Astrocyte (in vitro differentiated cells and primary cell): ENCODE measurements at places on chromosomes 16 and 17.
A peak's percentile ranks its signal among the peaks of the same experiment; 100 is the strongest.

- no peak for DNase-seq
Observed at GRCh38 chr17:39745335-39746144, 7.8 kb downstream of the GRB7 start.

DNA sequence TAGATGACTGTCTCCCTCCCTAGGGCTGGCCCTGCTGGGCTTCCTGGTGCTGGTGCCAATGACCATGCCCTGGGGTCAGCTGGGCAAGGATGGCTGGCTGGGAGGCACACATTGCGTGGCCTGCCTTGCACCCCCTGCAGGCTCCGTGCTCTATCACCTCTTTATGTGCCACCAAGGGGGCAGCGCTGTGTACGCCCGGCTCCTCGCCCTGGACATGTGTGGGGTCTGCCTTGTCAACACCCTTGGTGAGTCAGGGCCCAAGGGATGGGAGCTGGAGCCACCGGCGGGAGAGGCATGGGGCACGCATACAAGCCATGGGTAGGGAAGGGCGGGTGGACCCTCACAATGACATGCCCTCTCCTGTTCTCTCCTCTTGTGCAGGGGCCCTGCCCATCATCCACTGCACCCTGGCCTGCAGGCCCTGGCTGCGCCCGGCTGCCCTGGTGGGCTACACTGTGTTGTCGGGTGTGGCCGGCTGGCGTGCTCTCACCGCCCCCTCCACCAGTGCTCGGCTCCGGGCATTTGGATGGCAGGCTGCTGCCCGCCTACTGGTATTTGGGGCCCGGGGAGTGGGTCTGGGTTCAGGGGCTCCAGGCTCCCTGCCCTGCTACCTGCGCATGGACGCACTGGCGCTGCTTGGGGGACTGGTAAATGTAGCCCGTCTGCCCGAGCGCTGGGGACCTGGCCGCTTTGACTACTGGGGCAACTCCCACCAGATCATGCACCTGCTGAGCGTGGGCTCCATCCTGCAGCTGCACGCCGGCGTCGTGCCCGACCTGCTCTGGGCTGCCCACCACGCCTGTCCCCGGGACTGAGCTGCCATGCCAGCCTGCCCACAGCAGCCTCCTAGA, 2.2 kb downstream of the PAQR4 start:
- DNase-seq, result no peak

DNA sequence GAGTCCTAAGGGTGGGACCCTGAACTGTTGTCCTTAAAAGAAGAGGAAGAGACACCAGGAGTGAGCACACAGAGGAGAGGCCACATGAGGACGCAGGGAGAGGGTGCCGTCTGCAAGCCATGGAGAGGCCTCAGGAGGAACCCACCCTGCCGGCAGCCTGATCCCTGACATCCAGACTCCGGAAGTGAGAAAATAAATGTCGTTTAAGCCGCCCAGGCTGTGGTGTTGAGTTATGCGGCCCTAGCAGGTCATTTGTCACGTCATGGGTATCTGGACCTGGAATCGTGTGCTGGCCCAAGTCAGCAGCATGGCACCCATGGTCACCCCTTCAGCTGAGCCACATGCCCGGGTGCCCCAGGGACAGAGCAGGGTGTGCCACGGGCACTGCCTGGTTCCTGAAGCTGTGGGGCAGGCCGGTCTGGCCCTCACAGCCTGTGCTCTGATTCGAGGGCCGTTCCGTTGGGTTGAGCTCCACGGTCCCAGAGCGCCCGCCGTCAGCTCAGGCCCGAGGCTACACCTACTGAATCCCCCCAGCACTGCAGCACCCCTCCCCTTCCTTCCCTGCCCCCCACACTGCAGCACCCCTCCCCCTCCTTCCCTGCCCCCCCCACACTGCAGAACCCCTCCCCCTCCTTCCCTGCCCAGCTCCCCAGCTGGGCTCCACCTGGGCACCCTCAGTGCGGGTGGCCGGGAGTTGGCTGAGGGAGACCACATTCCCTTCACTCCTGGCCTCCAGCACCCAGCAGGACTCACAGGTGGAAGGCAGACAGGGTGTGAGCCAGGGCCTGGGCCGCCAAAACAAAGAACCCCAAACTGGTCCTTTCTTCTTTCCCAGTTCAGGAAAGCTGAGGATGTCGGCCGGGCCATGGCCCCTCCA, 2.7 kb upstream of the CCDC57 start:
- DNase-seq, result no peak

- DNase-seq, result no peak
Observed at GRCh38 chr17:48043176-48043575, 5.0 kb upstream of the NFE2L1 start.

DNA sequence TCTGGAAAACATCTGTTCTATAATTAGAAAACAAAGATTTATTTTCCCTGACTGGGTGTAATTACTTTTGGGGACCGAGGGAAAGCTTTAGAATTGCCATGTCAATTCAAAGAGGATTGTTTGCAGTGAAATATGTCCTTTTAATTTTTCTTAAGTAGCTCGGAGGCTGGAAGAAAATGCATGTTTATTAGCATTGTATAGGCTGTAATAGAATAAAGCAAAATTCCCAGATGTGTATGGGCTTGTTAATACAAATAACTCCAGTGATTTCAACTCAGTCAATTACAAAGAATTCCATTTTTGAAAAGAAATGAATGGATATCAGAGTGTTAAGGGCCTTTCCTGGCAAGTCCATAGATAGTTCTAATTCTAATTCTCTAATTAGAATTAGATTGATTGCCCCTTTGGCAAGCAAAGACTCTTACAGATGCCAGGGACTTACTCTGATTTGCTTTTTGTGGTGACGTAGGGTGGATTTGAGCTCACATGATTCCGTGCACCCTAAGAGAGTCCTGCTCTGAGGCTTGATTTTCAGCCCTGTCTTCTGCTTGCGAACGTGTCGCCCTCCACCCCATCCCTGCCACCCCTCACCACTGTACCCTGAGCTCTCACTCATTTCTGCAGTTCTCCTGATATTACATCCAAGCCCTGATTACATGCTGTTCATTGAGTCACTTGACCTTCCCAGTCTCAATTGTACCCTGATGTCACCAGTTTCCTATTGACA, 70.0 kb upstream of the FAM20A start:
- DNase-seq, result no peak

DNA sequence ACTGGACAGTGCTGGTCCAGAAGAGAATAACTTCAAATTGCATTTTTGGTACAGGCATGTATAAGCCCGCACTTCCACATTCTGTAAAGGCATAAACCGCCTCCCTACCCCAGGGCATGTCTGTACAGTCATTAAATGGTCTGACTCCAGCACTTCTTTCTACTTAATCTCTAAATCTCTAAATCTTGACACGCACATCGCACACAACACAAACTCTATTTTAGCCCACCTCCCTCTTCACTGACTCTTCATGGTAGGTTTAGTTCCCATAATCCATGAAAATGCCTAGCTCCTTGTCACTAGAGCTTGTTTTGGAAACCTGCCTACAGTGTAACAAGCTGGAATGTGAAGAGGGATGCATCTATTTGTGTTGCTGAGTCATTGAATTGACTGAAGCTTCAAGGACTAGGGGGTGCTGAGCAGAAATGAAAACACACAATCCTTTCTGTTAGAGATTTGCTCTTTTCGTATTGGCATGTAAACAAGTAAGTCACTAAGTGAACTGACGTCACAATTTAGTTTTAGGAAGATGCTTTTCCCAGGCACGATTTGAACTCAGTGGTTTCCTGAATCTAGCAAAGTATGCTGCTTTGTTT, 1.6 kb upstream of the DUSP14 start:
- peak; percentile 98 for DNase-seq

- peak; percentile 54 for DNase-seq
Observed at GRCh38 chr17:3730881-3731429, 7.3 kb downstream of the HASPIN start.

DNA sequence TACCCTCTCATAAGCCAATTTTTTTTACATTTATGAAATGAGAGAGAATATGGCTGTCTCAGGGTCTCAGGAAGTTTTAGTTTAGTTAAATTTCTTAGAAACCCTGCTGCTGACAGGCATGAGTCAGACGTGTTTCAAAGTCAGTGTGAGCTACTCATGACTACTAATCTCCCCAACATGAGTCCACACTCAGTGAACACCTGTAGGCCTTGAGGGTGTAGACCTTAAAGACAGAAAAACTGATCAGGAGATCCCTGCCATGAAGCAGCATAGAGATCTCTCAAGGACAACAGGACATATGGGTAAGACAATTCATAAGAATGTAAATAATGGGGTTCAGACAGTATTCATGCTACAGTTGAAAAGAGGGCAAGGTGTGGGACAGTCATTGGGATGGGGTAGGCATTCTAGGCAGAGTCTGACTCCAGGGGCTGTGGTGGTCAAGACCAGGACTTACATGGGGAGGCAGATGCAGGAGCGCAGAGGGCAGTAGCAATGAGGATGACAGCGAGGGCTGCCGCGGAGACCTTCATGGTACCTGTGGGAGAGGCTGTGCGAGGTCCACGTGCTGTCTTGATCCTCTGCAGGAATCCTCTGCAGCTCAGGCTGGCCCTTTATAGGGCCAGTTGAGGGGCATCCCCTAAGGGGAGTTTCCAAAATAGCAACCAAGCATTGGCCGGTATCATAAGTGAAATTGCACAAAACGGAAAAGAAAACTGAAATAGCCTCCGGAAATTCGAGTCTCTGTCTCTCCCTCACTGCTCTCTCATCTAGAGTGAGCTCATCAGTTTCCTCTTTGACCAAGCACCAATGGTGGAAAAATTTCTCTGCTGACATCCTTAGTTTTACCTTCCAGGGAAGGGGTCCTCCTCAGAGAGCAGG, at the start of gene CCL5:
Gene CCL5 (minus strand): TSS at position 588 of the 882 bp plus-strand sequence.
- no peak for DNase-seq

- peak; percentile 54 for DNase-seq
Observed at GRCh38 chr17:31371511-31372097, 19.9 kb upstream of the RAB11FIP4 start.

DNA sequence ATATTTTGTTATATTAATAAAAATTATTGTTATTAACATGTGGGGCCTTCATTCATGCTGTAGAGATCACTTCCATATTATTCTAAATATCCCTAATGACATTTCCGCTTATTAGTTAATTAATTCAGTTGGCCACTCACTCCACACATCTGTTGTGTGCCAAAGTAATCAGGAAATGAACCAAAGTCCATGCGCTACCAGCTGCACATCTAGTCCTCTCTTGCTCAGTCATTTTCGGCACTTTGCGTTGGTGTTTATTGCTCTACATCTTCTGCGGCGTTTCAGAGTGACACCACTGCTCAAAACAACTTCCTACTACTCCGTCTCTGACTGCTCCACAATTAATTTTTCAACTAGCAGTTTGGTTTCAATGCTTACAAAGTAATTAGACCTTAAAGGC, 101.4 kb upstream of the ZFHX3 start:
- DNase-seq, result no peak

- DNase-seq, result no peak
Observed at GRCh38 chr17:73189417-73190099, 3.3 kb upstream of the COG1 start.

- peak; percentile 80 for DNase-seq
Observed at GRCh38 chr17:50051082-50051576, 4.8 kb upstream of the ITGA3 start.

DNA sequence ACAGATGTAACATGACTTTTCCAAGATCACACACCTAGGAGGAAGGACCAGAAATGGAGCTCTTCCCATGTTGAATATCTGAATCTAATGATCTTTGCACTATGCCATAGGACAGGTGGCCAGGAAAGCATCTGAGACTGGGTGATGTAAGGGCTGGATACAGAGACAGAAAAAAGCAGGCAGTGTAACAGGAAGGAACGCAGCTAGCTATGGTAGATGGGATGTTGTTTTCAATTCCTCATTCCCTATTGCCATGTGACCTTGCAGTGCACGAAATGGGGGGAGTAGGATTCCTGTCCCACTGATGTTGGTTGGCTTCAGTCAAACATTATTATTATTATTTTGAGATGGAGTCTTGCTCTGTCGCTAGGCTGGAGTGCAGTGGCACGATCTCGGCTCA, 3.7 kb upstream of the NPIPB15 start:
- no peak for DNase-seq

- no peak for DNase-seq
Observed at GRCh38 chr16:2743007-2743810, 9.2 kb upstream of the SRRM2 start.

GRCh38 chr16:5011637-5012036, 22.1 kb downstream of the NAGPA start:
- no peak for DNase-seq

- no peak for DNase-seq
Observed at GRCh38 chr17:21016826-21017225, 26.0 kb downstream of the USP22 start.

DNA sequence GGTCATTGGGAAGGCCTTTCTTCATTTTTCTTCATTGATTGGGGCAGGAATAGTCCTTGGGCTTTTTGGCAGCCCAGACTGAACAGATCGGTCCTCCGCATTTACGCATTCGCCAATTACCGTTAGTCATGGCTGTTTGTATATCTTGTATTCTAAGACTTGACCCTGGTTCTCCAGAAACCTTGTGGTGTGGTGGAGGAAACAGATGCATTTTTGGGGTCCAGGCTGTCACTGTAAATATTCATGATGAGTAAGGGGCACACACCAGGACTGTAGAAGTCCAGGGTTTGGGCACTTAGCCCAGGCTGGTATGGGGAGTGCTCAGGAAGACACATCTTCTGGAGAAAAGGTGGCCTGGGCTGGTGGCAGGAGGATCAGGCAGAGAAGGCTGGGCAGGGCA, 371.6 kb downstream of the CPPED1 start:
- DNase-seq, result no peak

DNA sequence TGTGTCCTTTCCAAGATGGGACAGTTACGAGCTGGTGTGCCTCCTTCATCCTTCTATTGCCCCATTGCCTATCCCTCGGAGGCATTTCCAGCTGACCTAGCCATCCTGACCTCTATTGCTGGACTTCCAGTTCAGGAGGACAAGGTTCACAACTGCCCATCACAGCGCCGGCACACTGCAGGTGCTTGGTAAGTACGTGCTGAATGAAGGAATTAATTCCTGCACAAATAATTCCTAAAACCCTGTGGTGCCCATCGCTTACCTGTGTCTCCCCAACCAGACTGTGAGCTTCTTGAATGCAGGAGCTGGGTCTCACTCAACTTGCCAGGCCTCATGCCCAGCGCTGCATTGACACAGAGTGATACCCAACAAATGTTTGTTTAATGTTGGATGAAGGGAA, 13.0 kb downstream of the ALOX15B start:
- no peak for DNase-seq

DNA sequence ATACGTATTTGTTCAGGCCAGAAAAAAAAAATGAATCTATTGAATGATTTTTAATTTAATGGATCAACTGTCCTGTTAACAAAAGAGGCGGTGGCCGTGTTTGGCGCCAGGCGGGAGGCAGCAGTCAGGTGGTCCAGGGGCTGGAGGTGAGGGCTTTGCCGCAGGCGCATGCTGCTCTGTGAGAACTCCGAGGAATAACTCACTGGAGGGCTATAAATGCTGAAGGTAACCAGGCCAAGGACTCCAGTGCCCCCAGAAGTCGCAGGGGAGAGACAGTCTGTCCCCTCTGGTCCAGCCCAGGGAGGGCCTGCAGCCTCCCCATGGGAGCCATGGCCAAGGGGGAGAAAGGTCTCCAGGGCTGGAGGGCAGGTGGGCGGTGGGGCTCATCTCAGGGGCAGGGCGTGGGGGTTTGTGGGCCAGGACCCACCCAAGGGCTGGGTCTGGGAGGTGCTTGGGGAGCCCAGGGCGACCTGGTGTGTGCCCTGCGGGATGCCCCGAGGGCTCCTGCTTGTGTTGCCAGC, 7.1 kb upstream of the BAHCC1 start:
- DNase-seq, result no peak

- no peak for DNase-seq
Observed at GRCh38 chr16:2963074-2963722, 877 bp upstream of the KREMEN2 start.

- DNase-seq, result no peak
Observed at GRCh38 chr16:70393662-70394061, 45.2 kb downstream of the ST3GAL2 start.

- DNase-seq, result no peak
Observed at GRCh38 chr17:76561332-76561731, 21.5 kb downstream of the PRCD start.

- DNase-seq, result no peak
Observed at GRCh38 chr17:59465949-59466307, 99.5 kb upstream of the DHX40 start.
